ENCODE measurements at places on chromosomes 7 and 10.

DNA sequence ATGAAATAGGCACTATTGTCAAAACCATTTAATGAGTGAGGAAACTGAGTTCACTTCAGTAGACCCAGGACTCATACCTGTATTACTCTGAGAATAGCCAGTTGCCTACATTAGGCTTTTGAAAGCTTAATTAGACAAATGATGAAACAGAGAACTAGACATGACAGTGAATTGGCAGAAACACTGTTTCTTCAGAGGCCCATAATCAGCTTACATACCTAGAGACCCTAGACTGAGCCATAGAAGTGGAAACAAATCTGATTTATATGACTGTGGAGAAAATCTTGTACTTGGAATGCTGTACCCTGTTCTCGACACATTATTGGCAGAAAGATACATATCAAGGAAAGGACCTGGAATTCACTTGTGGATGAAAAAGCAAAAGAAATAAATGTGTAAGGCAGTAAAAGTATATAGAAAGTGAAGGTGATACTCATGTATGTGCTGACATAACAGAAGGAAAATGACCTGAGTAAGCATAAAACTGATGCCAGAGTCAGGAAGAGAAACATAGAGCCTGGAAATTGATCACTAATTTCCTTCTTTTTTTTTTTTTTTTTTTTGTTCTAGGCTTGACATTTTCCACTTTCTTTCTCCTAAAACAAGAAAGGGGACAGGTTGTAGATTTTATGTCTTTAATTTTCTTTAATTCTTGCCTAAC lies 251.5 kb downstream of the BICC1 start:
- DNase-seq = no peak

DNA sequence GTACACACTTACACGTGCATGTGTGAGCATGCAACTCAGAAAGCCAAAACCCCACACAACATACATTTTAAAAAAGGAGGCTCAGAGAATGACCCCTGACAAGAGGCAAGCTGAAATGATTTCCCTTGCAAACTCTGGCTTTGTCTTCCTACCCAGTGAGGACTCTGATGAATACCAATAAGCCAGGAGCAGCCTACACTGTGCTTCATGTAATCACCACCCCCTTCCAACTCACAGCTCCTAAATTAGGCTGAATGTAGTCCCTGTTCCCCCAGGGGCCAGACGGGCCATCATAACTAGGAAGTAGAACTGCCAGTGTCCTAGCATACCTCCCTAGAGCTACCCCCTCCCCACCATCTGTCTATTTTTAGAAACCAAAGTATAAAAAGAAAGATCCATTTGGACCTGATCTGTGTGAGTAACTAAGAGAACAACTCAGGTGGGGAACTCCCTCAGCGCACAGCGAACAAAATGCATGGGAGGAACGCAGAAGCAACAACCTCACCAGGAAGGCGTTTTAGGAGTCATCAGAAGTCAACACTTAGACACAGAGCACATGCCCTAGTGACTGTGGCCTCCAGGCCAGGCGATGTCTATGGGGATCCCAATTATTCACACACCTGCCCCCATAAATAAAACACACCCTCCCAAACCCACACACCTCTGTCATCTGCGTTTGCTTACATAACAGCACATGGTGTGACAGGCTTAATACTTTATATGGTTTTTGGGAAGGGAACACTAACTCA lies 1.9 kb downstream of the DGKI start:
- DNase-seq = no peak

DNA sequence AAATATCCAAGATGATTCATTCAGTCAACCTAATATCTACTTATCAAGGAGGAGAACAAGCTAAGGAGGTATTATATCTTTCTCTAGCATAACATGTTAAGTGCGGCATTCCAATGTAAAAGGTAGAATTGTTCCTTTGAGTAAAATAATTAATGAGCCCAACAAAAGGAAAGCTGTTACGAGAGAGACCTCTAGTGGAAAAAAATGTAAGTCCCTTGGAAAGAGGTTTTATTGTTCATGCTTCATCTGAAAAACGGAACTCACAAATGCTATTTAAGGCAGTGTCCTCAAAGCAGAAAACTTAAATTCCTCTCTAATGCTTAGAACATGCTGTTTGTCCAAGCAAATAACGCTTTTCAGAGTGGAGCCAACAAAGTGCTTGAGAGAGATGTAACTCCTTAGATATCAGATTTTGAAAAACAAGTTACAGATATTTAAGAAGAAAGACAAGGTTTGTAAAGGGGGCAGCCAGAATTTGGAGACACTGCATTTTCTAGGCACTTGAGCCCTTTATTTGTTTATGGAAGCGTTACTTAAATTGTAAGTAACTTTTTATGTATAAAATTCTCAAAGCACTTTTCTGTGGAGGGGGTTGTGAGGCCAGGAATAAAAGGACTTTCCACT lies 119.9 kb downstream of the TFEC start:
- no peak for DNase-seq

- DNase-seq = no peak
Measured at GRCh38 chr7:143148050-143148449, 16.2 kb downstream of the PIP start.

GRCh38 chr7:18740579-18740988 lies 245.0 kb downstream of the HDAC9 start:
- no peak for DNase-seq

GRCh38 chr10:20256969-20257368 lies 440.7 kb downstream of the PLXDC2 start:
- DNase-seq = no peak
